ENCODE measurements at places on chromosomes 3 and 15.

GRCh38 chr15:36988947-36989346 is 111.4 kb downstream of the MEIS2 start:
- DNase-seq, result peak; percentile 14

DNA sequence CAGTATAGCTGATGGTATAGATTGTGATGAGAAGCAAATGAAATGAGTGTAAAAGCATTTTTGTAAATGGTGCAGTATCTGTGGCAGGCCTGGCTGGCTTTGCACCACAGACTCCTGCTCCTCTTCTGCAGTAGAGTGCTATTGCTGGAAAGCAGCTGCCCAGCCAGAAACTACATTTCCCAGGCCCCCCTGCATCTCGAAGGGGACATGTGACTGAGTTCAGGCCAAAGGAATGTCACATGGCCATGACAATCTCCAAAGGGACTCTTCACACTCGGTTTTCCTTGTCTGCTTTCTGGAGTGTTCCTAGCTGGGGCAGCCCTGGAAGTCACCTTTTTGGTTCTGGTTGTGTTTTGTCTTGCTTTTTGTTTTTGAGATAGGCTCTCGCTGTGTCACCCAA is 277.1 kb downstream of the SUCLG2 start:
- no peak for DNase-seq

DNA sequence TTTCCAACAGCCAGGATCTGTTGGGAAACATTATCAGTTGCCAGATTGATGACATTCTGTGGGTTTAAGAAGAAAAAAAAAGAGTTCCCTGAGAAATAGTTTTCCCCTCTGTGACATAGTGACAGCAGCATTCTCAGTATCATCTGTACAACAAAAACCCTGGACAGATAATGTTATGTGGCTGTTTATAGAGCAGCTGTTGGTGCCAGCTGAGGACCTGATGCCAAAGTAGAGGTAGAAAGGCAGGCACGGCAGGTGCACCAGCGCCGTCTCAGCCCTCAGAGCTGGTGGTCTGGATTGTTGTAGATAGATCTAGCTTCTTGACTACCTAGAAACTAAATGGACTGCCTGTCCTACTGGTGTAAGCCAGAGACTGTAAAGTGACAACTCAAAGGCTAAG is 56.2 kb upstream of the FILIP1L start:
- DNase-seq, result no peak

- no peak for DNase-seq
Observed at GRCh38 chr3:22935040-22935439, 268.1 kb upstream of the UBE2E2 start.

GRCh38 chr3:39141171-39141995 is 12.0 kb downstream of the CSRNP1 start:
- peak; percentile 33 for DNase-seq

- DNase-seq, result no peak
Observed at GRCh38 chr3:141859651-141860050, 16.8 kb upstream of the ATP1B3 start.

Measured in M059J (cell line).